Purkinje cell (primary cell): ENCODE measurements at places on chromosomes 3 and 15. TPM values are rescaled to one million over a fixed set of nuclear protein-coding genes. Genes with fewer than 3 reads are reported as not detected.

EPHA6 gene
- 2.6 TPM in 1 of 2 replicates, not detected in the other for polyA plus RNA-seq

PRSS50 gene
- polyA plus RNA-seq = not detected in 2 replicates

MASP1 gene
- polyA plus RNA-seq = 1.0 and 2.8 TPM in 2 replicates

TERC gene
- polyA plus RNA-seq = not detected in 2 replicates

LMAN1L gene
- not detected in 2 replicates for polyA plus RNA-seq

CYP1A1 gene
- not detected in 2 replicates for polyA plus RNA-seq

TTLL13 gene
- polyA plus RNA-seq = 0.31 and 0.79 TPM in 2 replicates

STARD5 gene
- polyA plus RNA-seq = not detected in 2 replicates

GP5 gene
- polyA plus RNA-seq = not detected in 2 replicates

IL1RAP gene
- polyA plus RNA-seq = 17.2 and 20.3 TPM in 2 replicates

GUCA1C gene
- not detected in 2 replicates for polyA plus RNA-seq

BCL2A1 gene
- not detected in 2 replicates for polyA plus RNA-seq

IL5RA gene
- polyA plus RNA-seq = 0.05 TPM in 1 of 2 replicates, not detected in the other

IQCH gene
- polyA plus RNA-seq = 1.8 and 5.2 TPM in 2 replicates

LYSMD4 gene
- 25.1 and 29.3 TPM in 2 replicates for polyA plus RNA-seq

SLC30A4 gene
- polyA plus RNA-seq = 6.3 and 7.5 TPM in 2 replicates

SLC22A14 gene
- polyA plus RNA-seq = 0.78 TPM in 1 of 2 replicates, not detected in the other

CHRM5 gene
- polyA plus RNA-seq = not detected in 2 replicates

GHSR gene
- not detected in 2 replicates for polyA plus RNA-seq

NPHP3 gene
- polyA plus RNA-seq = 8.2 and 9.6 TPM in 2 replicates

GOLGA6C gene
- not detected in 2 replicates for polyA plus RNA-seq

NEO1 gene
- 21.5 and 22.5 TPM in 2 replicates for polyA plus RNA-seq

HRH1 gene
- 0.54 TPM in 1 of 2 replicates, not detected in the other for polyA plus RNA-seq

NRROS gene
- polyA plus RNA-seq = not detected in 2 replicates

RARB gene
- polyA plus RNA-seq = 0.74 and 3.0 TPM in 2 replicates

SCN11A gene
- 0.66 and 0.69 TPM in 2 replicates for polyA plus RNA-seq

SCN10A gene
- polyA plus RNA-seq = not detected in 2 replicates
